ENCODE measurements at places on chromosomes 4 and X. TPM values are rescaled to one million over a fixed set of nuclear protein-coding genes. Genes with fewer than 3 reads are reported as not detected.

DNA sequence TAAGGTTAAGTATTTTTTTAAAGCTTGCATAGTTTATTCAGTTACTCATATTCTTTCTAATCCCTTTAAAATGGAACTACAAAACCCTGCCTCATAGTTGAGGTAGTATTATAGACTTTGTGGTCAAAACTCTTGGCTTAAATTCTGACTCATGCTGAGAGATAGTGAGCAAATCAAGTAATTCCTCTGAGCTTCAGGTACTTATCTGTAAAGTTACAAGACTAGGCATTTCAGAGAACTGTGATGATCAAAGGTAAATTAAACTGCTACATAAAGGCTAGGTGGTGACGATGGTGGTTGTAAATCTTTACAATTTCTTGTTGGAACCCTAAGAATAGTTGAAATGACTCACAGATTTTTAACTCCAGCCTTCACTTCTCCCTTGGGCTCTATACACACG, 3.2 kb upstream of the CLOCK start:
- DNase-seq = no peak

GRCh38 chr4:38275331-38276100, 315.3 kb downstream of the PTTG2 start:
- no peak for DNase-seq

GRCh38 chrX:30957753-30958152, 68.7 kb upstream of the TAB3 start:
- DNase-seq = no peak

DNA sequence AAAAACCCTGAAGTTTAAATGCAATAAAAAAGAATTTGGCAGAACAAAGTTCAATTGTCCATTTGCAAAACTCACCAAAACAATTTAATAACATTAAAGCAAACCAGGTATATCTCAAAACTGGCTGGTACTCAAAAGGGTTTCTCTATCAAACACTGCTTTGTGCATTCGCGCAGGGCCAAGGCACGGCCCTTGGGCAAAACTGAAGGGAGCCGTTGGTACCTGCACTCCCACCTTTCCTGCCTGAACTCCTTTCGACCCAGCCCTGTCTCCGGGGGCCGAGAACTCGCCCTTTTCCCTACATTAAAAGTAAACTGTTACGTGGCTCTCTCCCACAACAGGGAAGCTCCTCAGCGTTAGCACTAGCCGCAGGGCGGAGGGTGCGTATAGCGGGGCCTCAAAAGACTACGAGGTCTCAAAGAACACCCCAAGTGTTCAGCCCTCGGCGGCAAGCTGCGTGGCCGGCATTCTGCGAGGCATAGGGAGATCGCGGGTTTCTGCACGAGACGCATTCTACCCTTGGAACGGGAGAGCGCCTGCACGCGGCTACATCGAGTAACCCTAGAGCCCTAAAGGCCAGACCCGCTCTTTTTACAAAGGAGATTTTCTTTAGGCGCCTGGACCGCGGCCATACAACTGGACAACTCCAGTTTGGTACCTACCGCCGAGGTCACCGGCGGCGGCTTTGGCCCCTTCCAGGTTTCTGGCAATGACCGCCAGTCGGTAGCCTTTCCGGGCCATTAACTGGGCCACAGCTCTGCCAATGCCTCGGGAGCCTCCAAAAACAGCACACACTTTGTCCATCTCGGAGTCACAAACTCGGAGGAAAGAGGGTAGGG, 550 bp downstream of the CBR4 start:
- peak; percentile 74 for DNase-seq

DNA sequence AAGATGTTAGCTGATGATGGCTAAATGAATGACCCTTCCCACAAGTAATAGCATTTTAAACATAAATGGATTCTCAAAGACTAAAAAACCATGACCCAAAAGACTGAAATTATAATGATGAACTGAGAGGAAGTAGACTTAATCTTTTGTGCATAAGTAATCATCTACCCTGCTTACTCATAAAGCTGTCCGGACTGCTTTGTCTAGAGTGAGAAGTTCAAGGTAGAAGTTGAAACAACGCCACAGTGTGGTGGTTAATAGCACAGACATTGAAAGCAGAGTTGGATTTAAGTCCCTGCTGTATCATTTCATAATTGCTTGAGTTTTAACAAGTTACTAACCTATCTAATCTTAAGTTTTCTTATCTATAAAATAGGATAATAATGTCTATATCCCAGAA, 346.6 kb downstream of the CENPC start:
- DNase-seq = peak; percentile 60

GRCh38 chrX:9644335-9644734, 121.3 kb downstream of the GPR143 start:
- DNase-seq = no peak

Gene FABP2
- not detected for total RNA-seq

- no peak for DNase-seq
These were observed 22.6 kb downstream of the CHRNA9 start for GRCh38 chr4:40357738-40358137.

DNA sequence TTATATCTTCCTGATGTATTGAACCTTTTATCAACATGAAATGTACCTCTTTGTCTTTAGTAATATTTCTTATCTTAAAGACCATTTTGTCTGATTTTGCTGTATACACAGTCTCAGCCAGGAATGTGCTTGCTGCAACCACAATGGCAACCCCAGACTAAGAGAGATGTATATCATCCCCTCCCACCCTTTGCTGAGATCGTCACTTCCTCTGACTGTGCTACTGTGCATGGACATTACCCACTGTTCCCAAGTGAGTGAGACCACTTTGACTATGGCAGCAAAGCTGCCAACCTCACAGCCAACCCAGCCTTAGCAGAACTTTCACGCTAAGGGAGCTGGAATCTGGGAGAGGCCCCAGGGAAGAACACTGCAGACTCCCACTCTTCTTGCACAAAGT, 46.0 kb downstream of the EIF2S3 start:
- peak; percentile 18 for DNase-seq

GRCh38 chr4:71201057-71201456, 137.8 kb upstream of the SLC4A4 start:
- no peak for DNase-seq

Gene PLAC8
- not detected for total RNA-seq

DNA sequence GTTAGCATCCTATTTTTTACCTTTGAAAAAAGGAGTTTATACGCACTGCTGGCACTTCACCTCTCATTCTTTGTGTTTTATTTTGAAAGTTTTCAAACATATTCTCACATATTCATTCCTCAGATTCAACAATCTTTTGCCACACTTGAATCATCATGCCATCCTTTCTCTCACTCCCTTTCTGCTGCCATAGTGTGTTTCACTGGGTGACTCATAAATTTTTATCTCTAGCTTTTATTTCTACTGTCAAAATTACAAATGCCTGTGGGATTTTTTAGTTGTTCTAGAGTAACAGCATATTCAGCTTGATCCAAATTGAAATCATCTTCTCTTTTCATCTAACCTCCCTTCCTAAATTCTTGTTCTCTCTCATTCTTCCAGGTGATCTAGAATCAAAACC, 28.0 kb downstream of the MFSD8 start:
- DNase-seq = no peak

GRCh38 chr4:110865611-110866259, 242.9 kb upstream of the PITX2 start:
- peak; percentile 61 for DNase-seq

DNA sequence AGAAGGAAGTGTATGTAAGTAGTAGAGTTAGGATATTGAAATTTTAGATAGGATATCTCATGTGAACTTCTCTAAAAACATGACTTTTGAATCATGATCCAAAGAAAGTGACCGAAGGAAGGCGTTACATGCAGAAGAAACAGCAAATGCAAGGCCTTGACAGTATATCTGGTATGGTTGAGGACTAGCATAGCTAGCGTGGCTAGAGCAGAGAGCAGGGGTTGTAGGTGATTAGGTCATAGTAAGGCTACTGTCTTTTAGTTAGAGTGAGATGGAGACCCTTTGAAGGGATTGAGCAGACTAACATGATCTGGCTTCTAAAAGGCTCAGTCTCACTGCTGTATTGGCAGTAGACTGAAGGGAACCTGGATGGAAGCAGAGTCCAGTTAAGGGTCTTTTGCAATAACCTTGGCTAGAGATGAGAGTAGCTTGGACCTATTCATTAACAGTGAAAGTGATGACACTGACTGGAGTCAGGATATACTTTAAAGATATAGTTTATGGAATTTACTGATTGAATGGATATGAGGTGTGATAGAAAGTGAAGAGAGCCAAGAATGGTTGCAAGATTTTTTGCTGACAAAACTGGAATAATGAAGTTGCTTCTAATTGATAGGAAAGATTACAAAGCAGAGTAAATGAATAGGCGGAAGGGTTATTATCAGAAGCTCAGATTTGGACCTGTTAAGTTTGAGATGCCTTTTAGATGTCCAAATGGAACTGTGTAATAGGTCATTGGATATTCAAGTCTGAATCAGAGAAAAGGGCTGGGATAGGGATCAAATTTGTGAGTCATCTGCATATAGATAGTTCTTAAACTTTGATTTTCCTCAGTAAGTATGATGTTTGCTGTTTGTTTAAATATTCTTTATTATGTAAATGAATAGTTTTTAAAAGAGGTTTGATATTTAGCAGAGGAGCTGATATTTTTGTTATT, 59.8 kb downstream of the MRPL1 start:
- no peak for DNase-seq

DNA sequence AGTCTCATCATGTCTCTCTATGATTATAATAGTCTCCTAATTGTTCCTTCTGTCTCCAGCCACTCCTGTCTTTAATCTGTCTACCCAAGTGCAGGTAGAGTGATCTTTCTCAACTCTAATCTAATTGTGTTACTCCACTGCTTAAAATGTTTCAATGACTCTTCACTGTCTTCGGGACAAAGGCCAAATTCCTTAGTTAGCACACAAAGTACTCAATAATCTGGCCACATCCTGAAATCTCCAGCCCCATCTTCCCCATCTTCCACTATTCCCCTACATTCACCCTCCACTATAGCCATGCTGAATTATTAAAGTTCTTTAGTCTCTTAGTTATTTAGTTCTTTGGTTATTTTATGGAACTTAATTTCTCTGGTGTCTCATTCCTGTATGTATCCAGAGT, 353.3 kb downstream of the OPHN1 start:
- DNase-seq = no peak

GRCh38 chr4:20251031-20251795, 492 bp upstream of the SLIT2 start:
- no peak for DNase-seq

Gene SORCS2
- total RNA-seq = 0.06 TPM

Gene ARL13A
- total RNA-seq = not detected

Gene FGF5
- total RNA-seq = not detected

GRCh38 chr4:37590016-37590415, 96.2 kb downstream of the RELL1 start:
- DNase-seq = no peak

DNA sequence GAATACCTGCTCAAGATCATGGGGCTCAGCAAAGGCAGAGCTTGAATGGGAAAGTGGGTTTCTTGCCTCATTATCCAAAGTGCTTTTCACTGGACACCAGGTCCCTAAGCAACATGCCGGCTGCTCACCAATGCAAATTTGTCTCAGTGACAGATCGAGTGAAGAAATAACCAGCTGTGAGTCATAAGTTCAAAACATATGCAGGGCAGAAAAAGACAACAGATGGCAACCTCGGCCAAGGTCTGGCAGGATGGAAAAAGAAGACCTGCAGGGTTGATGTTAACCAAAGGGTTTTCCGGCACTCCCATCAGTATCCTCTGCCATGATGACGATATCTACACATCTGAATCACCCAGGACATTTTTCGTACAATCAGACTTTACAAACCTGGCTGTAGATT, 124.1 kb downstream of the AFAP1 start:
- DNase-seq = no peak

GRCh38 chrX:39310891-39311290, 509.6 kb downstream of the MID1IP1 start:
- DNase-seq = no peak

DNA sequence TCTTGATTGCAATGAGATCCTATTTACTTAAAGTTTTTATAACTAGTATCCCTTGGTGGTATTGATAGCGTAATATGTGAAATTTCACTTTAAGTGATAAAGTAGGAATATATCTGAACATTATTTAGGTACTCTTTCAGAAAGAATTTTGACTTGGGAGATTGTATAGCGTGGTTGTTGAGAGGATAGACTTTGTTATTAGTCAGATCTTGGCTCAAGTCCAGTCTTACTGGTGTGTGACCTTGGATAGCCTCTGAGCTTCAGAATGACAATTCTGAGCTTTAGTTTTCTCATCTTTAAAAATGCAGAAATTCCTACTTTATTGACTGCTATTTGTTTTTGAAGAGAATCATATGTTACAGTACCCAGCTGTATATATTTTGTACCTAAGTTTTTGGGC, 32.6 kb downstream of the DCK start:
- peak; percentile 39 for DNase-seq

Gene NMU
- 0.44 TPM for total RNA-seq

Gene SPACA5B
- total RNA-seq = not detected

GRCh38 chr4:76058302-76058701, 16.2 kb upstream of the ART3 start:
- no peak for DNase-seq

DNA sequence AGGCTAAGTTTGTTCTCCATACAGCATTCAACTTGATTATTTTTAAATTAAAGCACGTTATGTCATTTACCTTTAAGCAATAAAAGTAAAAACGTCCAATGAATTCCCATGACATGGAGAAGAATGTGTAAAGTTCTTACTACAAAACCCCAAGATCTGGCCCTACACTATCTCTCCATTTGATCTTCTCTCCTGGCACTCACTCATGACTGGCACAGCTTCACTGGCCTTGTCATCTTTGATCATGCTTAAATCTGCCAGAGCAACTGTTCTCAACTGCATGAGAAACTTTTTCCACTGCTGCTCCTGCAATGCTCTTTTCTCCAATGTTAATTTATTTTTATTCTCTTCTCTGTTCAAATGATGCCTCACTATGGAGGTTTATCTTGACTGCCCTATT, 1109.0 kb upstream of the IGFBP7 start:
- DNase-seq = no peak

GRCh38 chrX:153953342-153953830, 8.9 kb upstream of the RENBP start:
- peak; percentile 86 for DNase-seq

GRCh38 chrX:103214870-103215424, at the start of gene BEX4:
TSS of gene BEX4 (plus strand) at chrX:103215108. CDS start at chrX:103216154, 1,046 bp downstream.
- DNase-seq = peak; percentile 85

Gene CEP135
- 13.8 TPM for total RNA-seq

Gene HERC3
- 1.0 TPM for total RNA-seq

GRCh38 chr4:106601519-106601918, 232.9 kb upstream of the GIMD1 start:
- DNase-seq = no peak

GRCh38 chr4:176187624-176188023, 7.8 kb downstream of the SPATA4 start:
- no peak for DNase-seq

Gene HSPA4L
- total RNA-seq = 4.9 TPM

Gene ALG13
- 31.9 TPM for total RNA-seq

DNA sequence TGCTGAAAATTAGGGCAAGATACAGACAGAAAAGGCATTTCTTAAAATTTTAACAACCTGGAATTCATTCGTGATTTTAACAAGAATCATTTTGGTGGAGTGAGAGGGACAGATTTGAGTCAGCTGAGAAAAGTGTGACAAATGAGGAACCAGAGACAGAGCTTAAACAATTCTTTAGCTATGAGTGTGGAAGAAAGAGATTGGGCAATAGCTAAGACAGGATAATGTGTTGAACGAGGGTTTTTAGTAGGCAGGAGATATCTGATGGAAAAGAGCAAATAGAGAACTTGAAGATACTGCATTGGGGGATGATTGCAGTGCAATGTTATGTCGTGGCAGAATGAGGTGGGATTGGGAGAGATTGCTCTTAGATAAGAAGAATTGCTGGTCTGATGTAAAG, 164.2 kb upstream of the SPRY1 start:
- DNase-seq = peak; percentile 14
